Right atrium auricular region (tissue), 2 donors: ENCODE measurements at places on chromosomes 5 and 9.

DNA sequence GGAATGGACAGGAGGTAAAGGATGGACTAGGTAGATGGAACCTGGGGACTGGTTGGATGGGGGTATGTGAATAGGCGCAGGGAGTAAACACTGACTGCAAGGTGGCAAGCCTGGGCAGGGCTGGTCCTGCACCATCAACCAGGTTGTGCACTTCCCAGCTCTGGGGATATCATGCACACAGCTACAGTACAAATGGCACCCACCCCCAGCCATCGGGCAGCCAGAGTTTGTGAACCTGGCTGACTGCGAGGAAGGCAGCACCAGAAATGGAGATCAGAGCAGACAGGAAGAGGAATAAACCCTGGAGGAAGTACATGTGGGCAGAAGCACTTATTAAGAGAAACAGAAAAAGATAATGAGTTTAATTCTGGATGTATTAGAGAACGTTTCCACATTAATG lies 229.1 kb downstream of the ESM1 start:
- DNase-seq: no peak
- H3K36me3 ChIP-seq: no peaks in the 10 kb centered on the region
- H3K27me3 ChIP-seq: no peaks in the 10 kb centered on the region
- no peak overlapping the region for H3K4me3 ChIP-seq
- no peaks in the 10 kb centered on the region for H3K4me1 ChIP-seq
- H3K27ac ChIP-seq: no peak overlapping the region

DNA sequence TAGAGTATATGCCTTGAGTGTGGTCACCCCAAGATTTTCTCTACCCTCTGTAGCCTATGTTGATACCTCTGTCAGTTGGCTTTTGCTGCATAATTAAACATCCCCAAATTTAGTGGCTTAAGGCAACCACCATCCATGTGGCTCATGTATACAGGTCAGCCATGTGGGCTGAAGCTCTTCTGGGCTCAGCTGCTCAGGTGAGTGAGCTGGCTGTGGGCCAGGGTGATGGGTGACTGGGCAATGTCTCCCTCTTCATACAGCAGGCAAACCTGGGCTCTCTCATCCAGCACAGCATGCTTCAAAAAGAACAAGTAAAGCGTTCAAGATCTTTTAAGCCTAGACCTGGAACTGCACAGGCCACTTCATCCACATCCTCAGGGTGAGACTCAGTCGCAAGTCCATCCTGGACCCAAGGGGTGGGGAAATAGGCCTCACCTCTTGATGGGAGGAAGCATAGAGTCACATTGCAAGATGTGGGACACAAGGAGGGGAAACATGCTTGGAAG lies 188.2 kb upstream of the TAS2R1 start:
- H3K27me3 ChIP-seq: peaks cover 3% of the 10 kb centered on the region
- no peak overlapping the region for H3K4me3 ChIP-seq
- H3K4me1 ChIP-seq: no peaks in the 10 kb centered on the region
- no peaks in the 10 kb centered on the region for H3K36me3 ChIP-seq

DNA sequence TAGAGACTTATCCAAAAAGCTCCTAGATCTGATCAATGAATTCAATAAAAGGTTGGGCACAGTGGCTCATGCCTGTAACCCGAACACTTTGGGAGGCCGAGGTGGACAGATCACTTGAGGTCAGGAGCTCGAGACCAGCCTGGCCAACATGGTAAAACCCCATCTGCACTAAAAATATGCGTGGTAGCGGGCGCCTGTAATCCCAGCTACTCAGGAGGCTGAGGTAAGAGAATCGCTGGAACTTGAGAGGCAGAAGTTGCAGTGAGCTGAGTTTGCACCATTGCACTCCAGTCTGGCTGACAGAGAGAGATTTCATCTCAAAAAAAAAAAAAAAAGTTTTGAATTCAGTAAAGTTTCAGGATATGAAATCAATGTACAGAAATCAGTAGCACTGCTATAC lies 20.0 kb downstream of the DCTN4 start:
- H3K27ac ChIP-seq: no peak overlapping the region
- H3K4me3 ChIP-seq: no peak overlapping the region
- no peaks in the 10 kb centered on the region for H3K27me3 ChIP-seq
- H3K4me1 ChIP-seq: no peaks in the 10 kb centered on the region
- no peak for DNase-seq
- peaks cover 13% of the 10 kb centered on the region for H3K36me3 ChIP-seq

DNA sequence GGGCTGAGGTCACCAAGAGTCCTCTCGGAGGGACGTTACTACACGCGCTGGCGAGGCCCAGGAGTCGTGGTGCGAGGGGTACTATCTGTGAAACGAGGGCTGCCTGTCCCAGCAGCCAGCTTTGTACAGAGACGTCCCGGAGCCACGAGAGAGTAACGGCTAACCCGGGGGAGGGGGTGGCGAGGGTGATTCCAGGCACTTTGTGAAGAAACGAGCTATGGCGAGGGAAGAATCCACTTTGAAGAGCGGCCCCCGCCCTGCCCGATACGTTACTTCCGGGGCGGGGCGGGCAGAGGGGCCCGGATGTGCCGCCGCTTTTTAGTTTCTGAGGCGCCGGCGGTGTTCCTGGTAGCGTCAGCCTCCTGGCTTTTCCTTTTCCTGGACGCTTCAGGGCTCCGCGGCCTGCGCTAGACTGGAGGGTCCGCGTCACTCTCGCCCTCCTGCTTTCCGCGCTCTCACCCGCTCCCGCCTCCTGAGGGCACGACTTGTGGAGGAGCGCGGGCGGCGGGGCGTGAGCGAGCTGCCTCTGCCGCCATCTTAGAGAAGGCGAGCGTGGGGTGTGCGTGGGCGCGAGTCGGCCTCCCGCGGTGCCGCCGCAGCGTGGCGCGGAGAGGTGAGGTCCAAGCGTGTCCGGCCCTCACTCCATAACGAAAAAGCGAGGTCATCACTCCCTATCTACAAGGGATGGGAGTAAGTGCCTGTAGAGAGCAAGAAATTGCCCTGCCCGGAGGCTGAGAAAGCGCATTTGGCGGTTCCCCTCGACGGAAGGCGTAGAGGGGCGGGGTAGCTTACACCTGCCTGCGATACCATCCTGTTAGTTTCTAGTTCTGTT lies 580 bp upstream of the RFX3 start:
- peak overlapping the region; percentile 100 for H3K27ac ChIP-seq
- peak overlapping the region; percentile 85 for H3K4me3 ChIP-seq
- DNase-seq: peak; percentile 88
- no peaks in the 10 kb centered on the region for H3K27me3 ChIP-seq

GRCh38 chr5:119340597-119341218 lies 15.1 kb upstream of the TNFAIP8 start:
- no peaks in the 10 kb centered on the region for H3K27me3 ChIP-seq
- H3K4me1 ChIP-seq: no peaks in the 10 kb centered on the region
- H3K4me3 ChIP-seq: no peak overlapping the region

DNA sequence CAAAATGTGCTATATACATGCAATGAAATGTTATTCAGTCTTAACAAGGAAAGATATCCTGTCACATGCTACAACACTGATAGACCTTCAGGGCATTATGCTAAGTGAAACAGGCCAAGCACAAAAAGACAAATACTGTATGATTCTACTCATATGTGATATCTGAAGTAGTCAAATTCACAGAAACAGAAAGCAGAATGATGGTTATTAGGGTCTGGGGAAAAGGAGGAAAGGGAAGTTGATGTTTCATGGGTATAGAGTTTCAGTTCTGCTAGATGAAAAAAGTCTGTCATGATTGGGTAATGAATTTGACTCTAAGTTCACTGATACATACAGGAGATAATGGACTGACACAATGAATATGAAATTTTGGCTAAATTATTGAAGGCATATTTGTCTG lies 11.2 kb upstream of the RIC1 start:
- no peaks in the 10 kb centered on the region for H3K27me3 ChIP-seq
- no peak for DNase-seq
- no peak overlapping the region for H3K4me3 ChIP-seq
- no peaks in the 10 kb centered on the region for H3K36me3 ChIP-seq

DNA sequence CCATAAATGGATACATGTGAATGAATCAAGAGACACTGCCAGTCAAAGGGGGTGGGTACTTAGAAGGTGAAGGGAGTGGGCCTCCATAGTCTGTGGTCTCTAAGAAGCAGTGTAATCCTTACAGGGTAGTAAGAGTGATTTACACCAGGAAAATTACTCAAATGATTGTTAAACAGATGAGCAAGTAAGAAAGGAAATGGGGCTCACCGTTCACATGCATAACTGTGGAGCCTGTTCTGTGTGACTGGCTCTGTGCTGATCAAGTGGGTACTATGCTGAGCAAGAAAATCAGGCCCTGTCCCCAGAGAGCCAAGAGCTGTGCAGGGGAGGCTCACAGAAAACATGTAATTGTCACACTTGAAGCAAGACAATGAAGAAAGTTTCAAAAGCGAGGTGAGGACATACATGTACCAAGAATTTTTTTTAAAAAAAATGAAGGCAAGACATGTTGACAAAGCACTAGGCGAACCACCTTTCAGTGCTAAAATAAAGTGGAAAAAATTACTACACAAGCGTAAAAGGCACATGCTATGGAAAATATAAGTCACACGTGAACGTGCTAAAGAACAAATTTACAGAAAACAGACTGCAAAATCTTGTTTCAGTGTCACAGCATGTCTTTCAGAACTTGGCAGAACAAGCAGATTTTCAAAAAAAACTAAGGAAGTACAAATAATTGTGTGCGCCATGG lies 2.5 kb downstream of the BTNL8 start:
- H3K4me3 ChIP-seq: no peak overlapping the region
- no peak for DNase-seq
- no peaks in the 10 kb centered on the region for H3K36me3 ChIP-seq
- no peak overlapping the region for H3K27ac ChIP-seq
- H3K4me1 ChIP-seq: no peaks in the 10 kb centered on the region
- no peaks in the 10 kb centered on the region for H3K27me3 ChIP-seq

GRCh38 chr9:4967523-4967922 lies 17.5 kb upstream of the JAK2 start:
- no peak for DNase-seq
- no peak overlapping the region for H3K27ac ChIP-seq
- no peak overlapping the region for H3K4me3 ChIP-seq

GRCh38 chr5:33608344-33609041 lies 167.7 kb downstream of the TARS1 start:
- no peaks in the 10 kb centered on the region for H3K4me1 ChIP-seq
- no peaks in the 10 kb centered on the region for H3K27me3 ChIP-seq
- H3K4me3 ChIP-seq: no peak overlapping the region
- no peak for DNase-seq
- no peaks in the 10 kb centered on the region for H3K36me3 ChIP-seq

DNA sequence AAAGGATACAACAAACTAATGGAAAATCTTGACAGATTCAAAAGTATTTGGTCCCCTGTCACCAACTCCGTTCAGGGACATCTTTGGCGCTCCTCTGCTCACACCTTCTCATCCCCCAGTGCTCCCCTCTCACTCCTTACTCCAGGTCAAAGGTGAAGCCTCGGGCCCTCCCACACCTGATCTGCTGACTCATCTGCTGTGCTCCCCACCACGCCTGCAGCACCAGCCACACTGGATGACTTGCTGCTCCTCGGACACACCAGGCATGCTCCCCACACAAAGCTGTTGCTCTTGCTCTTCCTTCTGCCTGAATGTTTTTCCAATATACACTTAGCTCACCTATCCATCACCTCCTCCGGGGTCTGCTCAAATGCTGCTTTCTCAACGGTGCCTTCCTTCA lies 123.4 kb downstream of the ESM1 start:
- no peaks in the 10 kb centered on the region for H3K27me3 ChIP-seq
- DNase-seq: no peak
- H3K4me1 ChIP-seq: no peaks in the 10 kb centered on the region
- H3K4me3 ChIP-seq: no peak overlapping the region
- H3K36me3 ChIP-seq: no peaks in the 10 kb centered on the region

- H3K4me3 ChIP-seq: no peak overlapping the region
- no peak for DNase-seq
- H3K27ac ChIP-seq: no peak overlapping the region
- H3K36me3 ChIP-seq: no peaks in the 10 kb centered on the region
- H3K27me3 ChIP-seq: no peaks in the 10 kb centered on the region
- peaks cover 41% of the 10 kb centered on the region for H3K4me1 ChIP-seq
Observed at GRCh38 chr9:127200106-127200862, 64.3 kb upstream of the GARNL3 start.

- H3K4me1 ChIP-seq: no peaks in the 10 kb centered on the region
- no peaks in the 10 kb centered on the region for H3K27me3 ChIP-seq
- H3K36me3 ChIP-seq: peaks cover 34% of the 10 kb centered on the region
Observed at GRCh38 chr9:128389395-128390149, 18.4 kb downstream of the URM1 start.

- peaks cover 27% of the 10 kb centered on the region for H3K4me1 ChIP-seq
- peak; percentile 93 for DNase-seq
- no peaks in the 10 kb centered on the region for H3K27me3 ChIP-seq
- peak within 1 kb of the TSS; percentile 98 for H3K4me3 ChIP-seq
Observed at GRCh38 chr9:26946753-26947727, at the start of gene PLAA. PLAA (minus strand) TSS chr9:26947242; CDS start chr9:26947045, 197 bp downstream.

DNA sequence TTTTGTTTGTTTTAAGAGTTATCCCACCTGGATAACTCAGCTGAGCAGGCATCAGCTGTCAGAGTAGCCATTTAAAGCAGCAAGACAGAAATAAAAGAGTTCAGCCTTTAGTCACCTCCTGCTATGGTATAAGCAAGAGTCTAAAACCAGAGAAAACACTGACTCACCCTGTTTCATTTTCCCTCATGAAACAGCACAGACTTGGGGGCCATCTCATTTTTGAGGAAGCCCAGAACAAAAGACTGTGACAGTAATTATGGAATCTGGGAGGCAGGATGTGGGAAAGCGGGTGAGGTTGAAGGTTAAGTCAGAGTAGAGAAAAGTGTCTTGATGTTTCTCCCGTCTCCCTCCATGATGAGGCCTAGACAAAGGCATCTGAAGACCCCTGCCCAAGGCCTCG lies 90.2 kb upstream of the FAM174A start:
- H3K4me3 ChIP-seq: no peak overlapping the region
- H3K27me3 ChIP-seq: no peaks in the 10 kb centered on the region
- H3K4me1 ChIP-seq: no peaks in the 10 kb centered on the region

DNA sequence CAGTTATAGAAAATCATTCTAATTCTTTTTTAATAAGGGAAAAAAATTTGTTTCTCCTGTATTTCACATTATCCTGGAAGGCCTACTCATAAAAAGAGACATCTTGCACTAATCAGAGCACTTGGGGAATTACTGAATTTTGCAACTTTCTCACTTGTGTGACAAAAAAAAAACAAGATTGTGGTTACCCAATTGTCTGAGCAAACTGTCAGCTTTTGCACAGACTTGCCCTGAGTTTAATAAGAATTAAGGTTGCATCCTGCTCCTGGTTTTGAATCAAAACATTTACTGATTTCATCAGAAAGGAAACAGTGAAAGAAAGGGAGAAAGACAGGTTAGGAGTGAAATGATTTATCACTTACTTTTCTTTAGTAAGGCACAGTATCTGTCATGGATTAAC lies 10.6 kb upstream of the SH3RF2 start:
- no peaks in the 10 kb centered on the region for H3K4me1 ChIP-seq
- no peak overlapping the region for H3K27ac ChIP-seq
- no peaks in the 10 kb centered on the region for H3K36me3 ChIP-seq
- H3K4me3 ChIP-seq: no peak overlapping the region
- no peak for DNase-seq
- no peaks in the 10 kb centered on the region for H3K27me3 ChIP-seq

- peak overlapping the region; percentile 76 for H3K27ac ChIP-seq
- H3K36me3 ChIP-seq: no peaks in the 10 kb centered on the region
- H3K4me1 ChIP-seq: peaks cover 38% of the 10 kb centered on the region
- no peak overlapping the region for H3K4me3 ChIP-seq
- H3K27me3 ChIP-seq: no peaks in the 10 kb centered on the region
Observed at GRCh38 chr9:126962336-126962735, 47.8 kb downstream of the RALGPS1 start.
